ENCODE measurements at places on chromosomes 2 and 18.

DNA sequence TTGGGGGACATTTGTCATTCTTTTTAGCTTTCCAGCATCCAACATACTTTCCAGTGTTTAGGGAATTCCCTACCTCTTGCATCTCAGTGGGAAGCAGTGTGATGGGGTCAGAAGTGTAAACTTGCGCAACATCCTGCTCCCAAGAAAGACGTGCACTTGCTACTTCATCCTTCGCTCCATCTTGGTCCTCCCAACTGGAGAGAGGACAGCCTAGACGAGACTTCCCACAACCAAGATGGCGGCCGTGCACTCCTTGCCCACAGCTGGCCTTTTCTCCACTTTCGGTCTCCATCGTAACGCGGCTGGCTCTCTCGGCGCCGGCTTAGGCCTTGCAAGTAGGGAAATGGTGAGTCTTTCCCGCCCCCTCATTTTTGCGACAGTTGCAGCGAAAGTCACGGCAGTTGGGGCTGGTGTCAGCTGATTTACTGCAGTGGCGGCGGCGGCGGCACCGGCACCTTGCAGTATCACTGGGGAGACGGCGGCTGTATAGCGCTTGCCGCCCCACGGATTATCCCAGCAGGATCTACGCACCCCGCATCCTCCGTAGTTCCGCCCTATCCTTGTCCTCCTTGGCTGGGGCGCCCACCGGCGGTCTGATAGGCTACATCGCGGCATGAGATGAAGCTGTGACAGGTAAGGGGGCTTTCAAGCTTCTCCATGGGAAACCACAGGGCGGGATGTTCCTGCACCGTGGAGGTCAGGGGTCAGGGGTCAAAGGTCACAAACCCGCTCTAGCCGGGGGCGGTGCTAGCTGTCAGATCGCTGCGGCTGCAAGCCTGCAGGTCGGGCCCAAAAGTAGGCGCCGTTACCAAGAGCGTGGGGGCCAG, at the start of gene WDR7:
Gene WDR7 (plus strand): TSS at position 416 of the 827 bp plus-strand sequence. CDS start 21,157 bp downstream, outside the sequence.
- DNase-seq: peak; percentile 99

- no peak for DNase-seq
These were observed 307.2 kb downstream of the FBXO15 start for GRCh38 chr18:73840319-73840945.

- no peak for DNase-seq
These were observed 51.8 kb upstream of the RAB6C start for GRCh38 chr2:129927696-129928095.

- DNase-seq: no peak
These were observed 59.4 kb upstream of the SIX2 start for GRCh38 chr2:45068571-45069140.

- DNase-seq: peak; percentile 11
These were observed 76.0 kb upstream of the SESTD1 start for GRCh38 chr2:179340678-179341077.

DNA sequence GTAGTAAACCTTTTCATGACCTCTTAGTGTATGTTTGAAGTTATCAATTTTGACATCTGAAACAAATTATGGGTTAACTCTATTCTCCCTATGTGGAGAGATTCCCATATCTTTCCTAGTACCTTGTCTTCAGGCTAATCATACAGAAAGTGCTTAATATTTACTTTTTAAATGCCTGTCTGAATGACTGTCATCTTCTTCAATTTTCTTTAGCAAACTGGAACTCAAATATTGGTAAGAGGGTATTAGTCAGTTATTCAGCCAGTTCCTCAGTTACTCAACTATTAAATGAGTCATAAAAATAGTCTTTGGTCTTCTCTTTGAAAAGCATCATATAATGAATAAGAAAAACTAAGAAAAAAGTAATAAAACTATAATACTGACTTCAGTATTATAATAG, 1038.0 kb upstream of the PIK3C3 start:
- no peak for DNase-seq

- DNase-seq: peak; percentile 41
These were observed 73.0 kb downstream of the MYO1B start for GRCh38 chr2:191318037-191318728.

DNA sequence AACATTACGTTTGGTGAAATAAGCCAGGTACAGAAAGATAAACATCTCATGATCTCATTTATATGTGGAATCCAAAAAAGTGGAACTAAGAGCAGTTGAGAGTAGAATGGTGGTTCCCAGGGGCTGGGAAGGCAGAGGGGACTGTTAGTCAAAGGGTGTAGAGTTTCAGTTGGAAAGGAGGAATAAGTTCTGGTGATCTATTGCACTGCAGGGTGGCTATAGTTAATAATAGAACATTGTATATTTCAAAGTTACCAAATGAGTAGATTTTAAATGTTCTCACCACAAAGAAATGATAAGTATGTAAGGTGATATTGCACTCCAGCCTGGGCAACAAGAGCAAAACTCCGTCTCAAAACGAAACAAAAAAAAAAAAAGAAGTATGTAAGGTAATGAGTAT, 260.1 kb upstream of the RAB6C start:
- DNase-seq: no peak

- no peak for DNase-seq
These were observed 156.8 kb downstream of the TMEM200C start for GRCh38 chr18:5738526-5738925.

DNA sequence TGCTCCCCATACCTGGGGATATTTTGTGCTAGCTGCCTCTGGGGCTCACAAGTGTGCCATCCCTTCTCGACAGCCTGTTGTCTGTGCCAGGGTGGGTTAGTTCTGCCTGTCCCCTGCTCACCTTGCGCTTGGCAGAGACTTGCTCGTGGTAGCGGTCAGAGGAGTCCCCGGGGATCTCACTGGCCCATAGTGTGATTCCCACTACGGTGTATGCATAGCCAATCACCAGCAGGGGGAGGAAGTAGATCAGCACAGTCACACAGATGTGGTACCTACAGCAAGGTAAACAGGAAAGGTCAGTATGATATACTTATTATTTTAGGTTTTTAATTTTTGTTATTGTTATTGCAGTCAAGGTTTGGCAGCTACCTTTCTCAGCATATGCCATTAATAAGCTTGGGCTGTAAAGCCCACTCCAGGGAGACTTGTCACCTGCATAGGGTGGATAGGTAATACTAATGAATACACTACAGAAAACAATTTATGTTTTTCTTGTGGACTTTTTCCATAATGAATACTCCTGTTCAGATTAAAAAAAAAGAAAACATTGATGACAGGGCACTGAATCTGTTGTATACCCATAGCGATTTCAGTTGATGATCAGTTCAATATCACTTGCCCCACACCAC, 95.2 kb downstream of the POLE4 start:
- DNase-seq: peak; percentile 11

- no peak for DNase-seq
These were observed 41.7 kb downstream of the ST3GAL5 start for GRCh38 chr2:85847051-85847588.

DNA sequence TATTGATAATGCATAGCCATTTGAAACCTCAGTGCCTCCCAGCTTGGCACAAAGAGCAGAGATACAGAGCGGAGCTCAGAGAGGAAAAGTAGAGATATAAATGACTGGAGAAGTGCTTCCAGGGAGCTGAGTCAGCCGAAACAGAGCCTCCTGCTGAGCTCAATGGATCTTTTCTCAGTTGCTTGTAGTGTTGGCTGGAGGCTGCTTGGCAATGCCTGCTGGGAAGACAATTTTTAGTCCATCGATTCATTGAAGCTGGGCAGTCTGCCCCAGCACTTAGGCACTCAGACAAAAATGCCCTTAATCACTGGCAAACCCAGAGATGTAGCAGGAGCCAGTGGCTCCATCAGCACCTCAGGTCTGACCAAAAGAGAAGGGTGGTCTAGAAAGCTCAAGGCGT, 81.3 kb upstream of the SETBP1 start:
- DNase-seq: no peak

DNA sequence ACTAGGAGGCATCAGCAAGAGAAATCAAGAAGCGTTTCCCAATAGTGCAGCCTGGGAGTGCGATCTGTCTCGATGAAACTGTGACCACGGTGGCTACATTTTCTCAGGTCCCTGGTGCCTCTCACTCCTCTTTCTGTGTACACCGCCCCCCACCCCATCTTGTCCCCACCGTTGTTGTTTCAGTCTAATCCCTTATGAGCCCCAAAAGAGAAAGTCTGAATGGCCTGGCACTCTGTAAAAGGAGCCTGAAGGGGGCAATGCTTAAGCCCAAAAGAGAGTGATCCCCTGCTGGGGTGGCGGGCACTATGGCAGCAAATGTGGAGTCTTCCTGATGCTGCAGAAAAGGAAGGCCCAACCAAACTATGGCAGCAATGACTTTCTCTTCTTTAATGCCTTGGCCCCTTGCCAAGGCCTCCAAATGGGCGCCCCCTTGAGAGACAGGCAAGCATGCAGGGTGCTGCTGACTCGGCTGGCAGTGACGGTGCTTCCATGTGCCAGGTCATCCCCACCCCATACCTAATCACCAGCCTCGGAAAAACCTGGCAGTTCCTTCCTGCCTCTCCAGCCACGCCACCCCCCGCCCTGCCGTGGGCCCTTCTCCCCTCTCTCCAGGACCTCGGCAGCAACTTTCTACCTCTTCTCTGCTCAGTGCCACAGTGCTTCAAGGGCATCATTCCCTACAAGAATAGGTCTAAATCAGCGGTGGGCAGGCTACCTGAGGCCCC, 123.0 kb downstream of the CYP26B1 start:
- no peak for DNase-seq

- DNase-seq: peak; percentile 80
These were observed 166.3 kb upstream of the NYAP2 start for GRCh38 chr2:225233234-225233633.

GRCh38 chr18:7230626-7231349, at the start of gene LRRC30:
LRRC30 (plus strand) TSS chr18:7231089; CDS start chr18:7231139, 50 bp downstream.
- no peak for DNase-seq

DNA sequence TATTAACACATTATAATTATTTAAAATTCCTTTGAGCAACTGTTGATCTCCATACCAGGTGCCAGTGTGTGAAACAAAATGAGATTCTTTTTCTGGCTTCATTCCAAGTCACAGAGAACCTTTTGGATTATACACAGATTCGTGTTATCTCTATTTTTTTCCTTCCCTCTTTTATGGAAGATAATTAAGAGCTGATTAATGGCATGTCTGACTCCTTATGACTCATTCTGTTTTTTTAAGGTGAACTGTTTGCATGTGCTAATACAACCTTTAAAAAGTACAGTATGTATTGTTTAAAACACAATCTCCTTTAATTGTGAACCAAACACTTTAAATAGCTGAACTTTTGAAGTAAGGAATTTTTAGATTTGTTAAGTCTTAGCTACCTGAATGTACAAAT, 39.3 kb downstream of the PELI1 start:
- DNase-seq: no peak

DNA sequence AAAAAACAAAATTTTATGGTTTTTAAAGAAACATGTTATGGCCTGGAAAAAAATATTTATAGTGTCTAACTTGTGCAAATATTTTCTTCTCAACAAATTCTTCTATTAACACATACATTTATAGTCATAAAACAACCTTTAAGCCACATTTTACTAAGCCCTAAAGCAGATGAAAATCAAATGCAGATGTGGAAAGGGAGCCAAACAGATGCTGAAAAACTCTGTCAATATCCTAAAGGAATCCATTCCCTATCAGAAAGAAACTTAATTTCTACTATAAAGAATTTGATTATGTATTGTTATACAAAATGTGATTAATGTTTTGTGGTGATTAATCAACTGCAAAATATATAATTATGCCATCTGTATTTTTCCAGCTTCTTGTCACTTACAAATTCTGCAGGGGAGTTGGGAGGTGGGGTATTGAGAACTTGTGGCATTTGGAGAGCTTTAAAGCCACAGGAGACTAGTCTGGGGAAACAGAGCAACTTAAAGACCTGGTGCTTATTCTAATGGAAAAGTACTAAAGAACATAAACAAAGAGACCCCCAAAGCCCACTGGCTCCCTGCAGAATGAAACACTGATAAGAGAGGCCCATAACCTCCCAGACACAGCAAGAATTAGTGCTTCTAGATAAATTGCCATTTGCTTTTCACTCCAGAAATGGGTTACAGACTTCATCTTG, 1721.0 kb upstream of the PIK3C3 start:
- DNase-seq: no peak

- DNase-seq: no peak
These were observed 62.7 kb downstream of the PTRHD1 start for GRCh38 chr2:24730481-24730880.

GRCh38 chr2:177972782-177973181, 99.8 kb downstream of the PDE11A start:
- DNase-seq: no peak

- DNase-seq: no peak
These were observed 29.1 kb upstream of the SLC16A14 start for GRCh38 chr2:230097841-230098240.

GRCh38 chr2:105845976-105846375, 101.3 kb downstream of the NCK2 start:
- no peak for DNase-seq

- no peak for DNase-seq
These were observed 209.3 kb upstream of the SALL3 start for GRCh38 chr18:78770139-78770822.
